ENCODE measurements at places on chromosomes 3 and 15.

GRCh38 chr3:137024348-137024747 lies 66.6 kb downstream of the IL20RB start:
- no peaks in the 10 kb centered on the region for H3K27me3 ChIP-seq
- peaks cover 8% of the 10 kb centered on the region for H3K4me1 ChIP-seq
- no peak for DNase-seq
- no peak overlapping the region for H3K27ac ChIP-seq
- no peak overlapping the region for H3K4me3 ChIP-seq

- peak overlapping the region; percentile 83 for H3K27ac ChIP-seq
- peak; percentile 81 for DNase-seq
- H3K4me3 ChIP-seq: peak overlapping the region; percentile 57
- no peaks in the 10 kb centered on the region for H3K27me3 ChIP-seq
- peaks cover 47% of the 10 kb centered on the region for H3K4me1 ChIP-seq
- no peaks in the 10 kb centered on the region for H3K36me3 ChIP-seq
Observed at GRCh38 chr3:48561045-48561736, 2.4 kb downstream of the UCN2 start.

- H3K27ac ChIP-seq: no peak overlapping the region
- H3K27me3 ChIP-seq: peaks cover 7% of the 10 kb centered on the region
- no peaks in the 10 kb centered on the region for H3K36me3 ChIP-seq
- no peak for DNase-seq
Observed at GRCh38 chr15:99732751-99733267, 428 bp downstream of the LYSMD4 start.

- no peaks in the 10 kb centered on the region for H3K36me3 ChIP-seq
- DNase-seq: no peak
- peaks cover 4% of the 10 kb centered on the region for H3K4me1 ChIP-seq
Observed at GRCh38 chr3:49873623-49874022, 3.9 kb upstream of the CAMKV start.

GRCh38 chr3:54962200-54962599 lies 34.3 kb upstream of the LRTM1 start:
- H3K4me1 ChIP-seq: peaks cover 17% of the 10 kb centered on the region
- H3K36me3 ChIP-seq: no peaks in the 10 kb centered on the region
- no peak for DNase-seq
- no peak overlapping the region for H3K27ac ChIP-seq
- no peaks in the 10 kb centered on the region for H3K27me3 ChIP-seq
- no peak overlapping the region for H3K4me3 ChIP-seq
